ENCODE measurements at places on chromosomes 2 and 18. TPM values are rescaled to one million over a fixed set of nuclear protein-coding genes. Genes with fewer than 3 reads are reported as not detected.

GRCh38 chr2:28281739-28282138, 110.9 kb upstream of the FOSL2 start:
- no peak overlapping the region for H3K27ac ChIP-seq
- no peak for DNase-seq
- no peak overlapping the region for H3K4me3 ChIP-seq
- H3K36me3 ChIP-seq: no peaks in the 10 kb centered on the region

Gene RAB31
- total RNA-seq: 8.1 TPM

DNA sequence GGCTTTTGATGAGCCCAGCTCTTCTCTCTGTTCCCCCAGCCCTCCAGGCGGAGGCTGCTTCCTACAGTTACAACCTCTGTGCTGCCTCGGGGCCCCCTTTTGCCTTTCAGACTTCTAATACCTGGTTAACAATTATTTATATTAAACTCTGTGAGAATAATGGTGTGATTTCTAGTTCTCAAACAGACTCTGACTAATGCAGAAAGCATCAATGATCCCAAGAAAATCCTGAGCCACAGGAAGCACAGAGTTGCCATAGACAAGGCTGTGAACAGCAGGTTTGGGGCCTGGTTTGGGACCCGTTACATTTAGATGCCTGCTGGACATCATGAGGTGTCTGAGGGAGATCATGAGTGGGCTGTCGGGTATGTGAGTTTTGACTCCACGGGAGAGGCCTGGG, 37.4 kb upstream of the MYO3B start:
- H3K27ac ChIP-seq: peak overlapping the region; percentile 54
- peaks cover 50% of the 10 kb centered on the region for H3K4me1 ChIP-seq
- H3K27me3 ChIP-seq: no peaks in the 10 kb centered on the region
- H3K36me3 ChIP-seq: no peaks in the 10 kb centered on the region
- no peak for DNase-seq

- H3K4me3 ChIP-seq: no peak overlapping the region
- H3K27ac ChIP-seq: no peak overlapping the region
- no peak for DNase-seq
- peaks cover 14% of the 10 kb centered on the region for H3K4me1 ChIP-seq
Observed at GRCh38 chr2:145757503-145758246, 1237.8 kb upstream of the ZEB2 start.

- no peaks in the 10 kb centered on the region for H3K27me3 ChIP-seq
- H3K4me1 ChIP-seq: no peaks in the 10 kb centered on the region
- no peak overlapping the region for H3K27ac ChIP-seq
Observed at GRCh38 chr2:98140210-98140609, 53.2 kb downstream of the VWA3B start.

DNA sequence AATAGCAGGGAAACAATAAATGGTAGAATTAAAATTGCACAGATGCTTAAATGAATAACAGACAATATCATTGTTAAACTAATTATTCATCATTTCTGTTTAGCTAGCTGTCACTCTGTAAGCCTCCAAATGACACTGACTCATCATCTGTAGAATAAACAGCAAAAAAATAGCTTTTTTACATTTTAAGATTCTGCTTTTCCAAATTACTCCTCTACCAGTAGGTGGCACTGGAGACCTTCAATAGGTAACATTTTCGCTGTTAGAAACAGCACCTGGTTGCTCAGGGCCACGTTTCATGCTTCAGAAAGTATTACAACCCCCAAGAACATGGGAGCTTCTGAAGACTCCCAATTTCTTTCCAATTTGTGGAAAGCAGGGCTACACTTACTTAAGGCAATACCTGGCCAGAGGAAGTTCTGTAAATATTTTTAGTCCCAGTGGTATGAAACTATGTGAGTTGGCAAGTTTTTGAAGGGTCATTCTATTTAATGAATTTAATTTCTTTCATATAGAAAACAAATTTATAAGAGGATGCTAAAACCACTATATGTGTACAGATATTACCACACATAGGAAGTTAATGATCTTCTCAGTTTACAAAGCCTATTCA, 45.4 kb downstream of the TTN start:
- no peaks in the 10 kb centered on the region for H3K4me1 ChIP-seq
- DNase-seq: peak; percentile 52
- H3K4me3 ChIP-seq: no peak overlapping the region

Gene MARCO
- not detected for total RNA-seq

Gene PDE11A
- total RNA-seq: not detected

Gene G6PC2
- total RNA-seq: not detected

DNA sequence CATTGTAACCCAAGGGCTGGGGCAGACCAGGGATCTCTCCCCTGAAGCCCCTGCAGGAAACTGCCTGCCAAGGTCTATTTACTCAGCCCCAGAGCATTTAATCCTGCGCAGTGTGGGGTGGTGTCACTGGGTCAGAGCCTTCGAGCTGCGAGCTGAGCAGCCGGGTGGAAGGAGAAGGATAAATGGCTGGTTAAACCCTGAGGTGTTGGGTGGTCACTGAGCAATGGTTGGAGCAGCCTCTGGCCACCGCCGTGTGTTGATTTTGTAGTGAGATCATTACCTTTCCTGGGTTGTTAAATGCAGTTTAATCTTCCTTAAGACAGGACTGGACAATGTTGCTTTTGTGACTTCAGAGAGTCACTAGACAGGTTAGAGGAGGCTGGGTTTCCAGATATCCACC, 98.1 kb downstream of the SETBP1 start:
- DNase-seq: no peak
- H3K27ac ChIP-seq: no peak overlapping the region
- no peaks in the 10 kb centered on the region for H3K27me3 ChIP-seq
- no peaks in the 10 kb centered on the region for H3K36me3 ChIP-seq
- no peak overlapping the region for H3K4me3 ChIP-seq

GRCh38 chr2:229851870-229852269, 69.9 kb downstream of the TRIP12 start:
- no peak overlapping the region for H3K4me3 ChIP-seq
- H3K27me3 ChIP-seq: no peaks in the 10 kb centered on the region
- H3K36me3 ChIP-seq: peaks cover 7% of the 10 kb centered on the region
- peak overlapping the region; percentile 18 for H3K27ac ChIP-seq
- H3K4me1 ChIP-seq: peaks cover 24% of the 10 kb centered on the region

DNA sequence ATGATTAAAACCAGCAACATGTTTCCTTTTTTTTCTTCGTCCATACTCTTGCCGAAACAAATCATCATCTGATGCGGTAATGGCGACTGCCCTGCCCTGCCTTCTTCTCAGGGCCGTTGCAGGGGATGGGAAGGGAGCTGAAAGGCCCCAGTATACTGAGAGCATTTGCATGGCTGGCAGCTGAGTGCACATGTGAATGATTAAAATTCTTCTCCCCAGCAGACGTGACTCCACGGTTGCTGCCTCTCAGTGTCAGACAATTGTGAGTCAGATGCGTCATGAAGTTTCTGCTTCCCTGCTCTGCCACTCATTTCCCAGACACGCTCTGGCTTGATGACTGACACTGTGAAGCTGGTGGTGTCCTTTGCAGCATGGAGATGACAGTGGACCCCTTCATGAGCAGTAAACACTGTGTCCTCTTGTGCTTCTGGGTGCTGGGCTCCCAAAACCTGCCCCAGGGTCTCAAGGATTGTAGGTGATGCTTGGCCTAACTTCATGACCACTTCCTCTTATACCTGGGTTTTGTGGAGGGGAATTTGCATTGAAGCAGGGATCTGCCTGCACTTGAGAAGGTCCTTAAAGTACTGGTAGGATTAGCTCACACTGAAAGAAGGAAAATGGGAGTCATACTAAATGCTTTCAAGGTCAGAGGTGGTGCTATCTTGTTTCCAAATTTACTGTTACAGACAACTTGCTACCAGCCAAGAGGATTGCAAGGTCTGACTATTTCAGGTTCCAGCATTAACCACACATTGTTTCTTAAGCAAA, 222.5 kb upstream of the COPS8 start:
- H3K27me3 ChIP-seq: no peaks in the 10 kb centered on the region
- H3K4me1 ChIP-seq: no peaks in the 10 kb centered on the region
- peak; percentile 23 for DNase-seq
- H3K27ac ChIP-seq: no peak overlapping the region
- no peak overlapping the region for H3K4me3 ChIP-seq

Gene CSRNP3
- 47.7 TPM for total RNA-seq

Gene ABCG5
- not detected for total RNA-seq

DNA sequence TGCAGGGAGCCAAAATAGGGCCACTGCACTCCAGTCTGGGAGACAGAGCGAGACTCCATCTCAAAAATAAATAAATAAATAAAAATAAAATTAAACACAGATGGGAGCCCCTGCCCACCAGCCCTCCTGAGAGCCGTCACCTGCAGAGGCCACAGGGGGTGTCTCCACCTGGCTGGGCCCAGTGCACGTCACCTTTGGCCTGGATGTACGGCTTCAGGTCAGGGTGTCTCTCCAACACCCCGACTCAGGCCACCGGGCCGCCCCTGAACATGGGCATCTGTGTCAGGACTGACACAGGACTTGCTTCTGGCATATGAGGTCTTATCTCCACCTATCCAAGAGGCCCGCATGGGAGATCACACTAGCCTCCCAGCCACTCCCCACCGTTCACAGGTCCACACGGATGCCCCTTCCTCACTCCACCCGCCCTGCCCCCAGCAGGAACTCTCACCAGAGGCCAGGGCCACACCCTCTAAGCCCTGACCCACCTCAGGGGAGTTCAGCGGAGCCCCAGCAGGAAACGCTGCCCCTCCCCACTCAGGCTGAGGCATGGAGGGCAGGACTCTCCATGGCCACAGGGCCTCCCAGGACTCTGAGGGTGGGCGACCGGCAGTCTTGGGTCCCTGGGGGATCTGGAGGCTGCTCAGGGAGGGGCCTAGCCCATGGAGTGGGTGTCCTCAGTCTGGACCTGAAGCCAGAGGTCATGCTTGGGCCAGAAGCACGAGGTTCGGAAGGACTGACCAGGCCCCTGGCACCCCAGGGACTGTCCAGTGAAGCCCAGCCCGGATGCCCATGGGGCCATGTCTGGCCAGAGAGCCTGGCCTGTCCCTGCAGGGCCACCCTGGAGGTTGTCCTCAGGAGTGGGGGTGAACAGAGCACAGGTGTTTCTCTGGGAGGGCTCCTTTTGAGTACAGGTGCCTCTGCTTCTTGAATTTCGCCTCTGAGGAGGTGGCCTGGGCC, 1.6 kb upstream of the CROCC2 start:
- no peaks in the 10 kb centered on the region for H3K36me3 ChIP-seq
- no peaks in the 10 kb centered on the region for H3K27me3 ChIP-seq
- H3K4me3 ChIP-seq: no peak overlapping the region
- peaks cover 14% of the 10 kb centered on the region for H3K4me1 ChIP-seq
- no peak for DNase-seq

DNA sequence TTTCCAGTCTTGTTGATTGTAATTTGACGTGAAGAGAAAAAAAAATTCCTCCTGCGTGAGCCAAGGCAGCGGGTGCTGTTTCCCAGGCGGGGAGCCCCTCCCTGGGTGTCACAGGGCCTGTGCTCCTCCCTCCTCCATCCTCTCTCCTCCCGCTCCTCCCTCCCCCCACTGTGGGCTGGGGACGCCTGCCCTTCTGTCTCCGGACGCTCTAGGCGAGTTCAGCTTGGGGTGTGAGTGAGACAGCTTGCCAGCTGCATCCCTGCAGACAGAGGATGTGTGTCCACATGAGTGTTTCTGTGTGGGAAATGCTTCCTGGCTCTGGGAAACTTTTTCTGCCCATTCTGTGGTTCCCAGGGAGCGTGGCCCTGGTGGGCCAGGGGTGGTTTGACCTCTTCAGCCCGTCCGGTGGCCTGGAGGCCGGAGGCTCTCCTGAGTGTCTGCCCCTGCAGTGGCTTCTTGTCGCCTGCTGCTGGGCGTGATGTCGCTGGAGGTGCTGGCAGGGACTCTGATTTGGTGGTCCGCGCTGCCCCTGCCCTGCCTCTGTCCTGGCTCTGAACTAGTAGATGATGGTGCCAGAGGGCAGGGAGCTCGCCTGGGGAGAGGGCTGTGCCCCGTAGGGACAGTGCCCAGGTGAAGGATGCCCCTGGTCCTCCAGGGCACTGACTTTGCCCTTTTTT, 96.4 kb downstream of the USP40 start:
- no peak overlapping the region for H3K27ac ChIP-seq
- DNase-seq: no peak
- peaks cover 34% of the 10 kb centered on the region for H3K36me3 ChIP-seq
- H3K27me3 ChIP-seq: no peaks in the 10 kb centered on the region
- no peaks in the 10 kb centered on the region for H3K4me1 ChIP-seq

- no peaks in the 10 kb centered on the region for H3K27me3 ChIP-seq
- no peak for DNase-seq
- no peaks in the 10 kb centered on the region for H3K4me1 ChIP-seq
- no peak overlapping the region for H3K27ac ChIP-seq
Observed at GRCh38 chr2:10345126-10345525, 42.4 kb downstream of the HPCAL1 start.

DNA sequence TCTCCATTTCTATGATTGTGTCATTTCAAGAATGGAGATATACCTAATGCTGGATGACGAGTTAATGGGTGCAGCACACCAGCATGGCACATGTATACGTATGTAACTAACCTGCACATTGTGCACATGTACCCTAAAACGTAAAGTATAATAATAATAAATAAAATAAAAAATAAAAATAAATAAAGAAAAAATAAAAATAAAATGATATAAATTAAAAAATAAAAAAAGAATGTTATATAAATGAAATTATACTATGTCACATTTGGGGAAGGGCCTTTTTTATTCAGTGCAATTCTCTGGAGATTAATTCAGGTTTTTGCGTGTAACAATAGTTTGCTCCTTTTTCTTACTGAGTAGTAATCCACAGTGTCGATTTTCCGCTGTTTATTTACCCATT, 763.5 kb upstream of the POU3F3 start:
- DNase-seq: no peak
- no peak overlapping the region for H3K27ac ChIP-seq
- H3K36me3 ChIP-seq: no peaks in the 10 kb centered on the region

DNA sequence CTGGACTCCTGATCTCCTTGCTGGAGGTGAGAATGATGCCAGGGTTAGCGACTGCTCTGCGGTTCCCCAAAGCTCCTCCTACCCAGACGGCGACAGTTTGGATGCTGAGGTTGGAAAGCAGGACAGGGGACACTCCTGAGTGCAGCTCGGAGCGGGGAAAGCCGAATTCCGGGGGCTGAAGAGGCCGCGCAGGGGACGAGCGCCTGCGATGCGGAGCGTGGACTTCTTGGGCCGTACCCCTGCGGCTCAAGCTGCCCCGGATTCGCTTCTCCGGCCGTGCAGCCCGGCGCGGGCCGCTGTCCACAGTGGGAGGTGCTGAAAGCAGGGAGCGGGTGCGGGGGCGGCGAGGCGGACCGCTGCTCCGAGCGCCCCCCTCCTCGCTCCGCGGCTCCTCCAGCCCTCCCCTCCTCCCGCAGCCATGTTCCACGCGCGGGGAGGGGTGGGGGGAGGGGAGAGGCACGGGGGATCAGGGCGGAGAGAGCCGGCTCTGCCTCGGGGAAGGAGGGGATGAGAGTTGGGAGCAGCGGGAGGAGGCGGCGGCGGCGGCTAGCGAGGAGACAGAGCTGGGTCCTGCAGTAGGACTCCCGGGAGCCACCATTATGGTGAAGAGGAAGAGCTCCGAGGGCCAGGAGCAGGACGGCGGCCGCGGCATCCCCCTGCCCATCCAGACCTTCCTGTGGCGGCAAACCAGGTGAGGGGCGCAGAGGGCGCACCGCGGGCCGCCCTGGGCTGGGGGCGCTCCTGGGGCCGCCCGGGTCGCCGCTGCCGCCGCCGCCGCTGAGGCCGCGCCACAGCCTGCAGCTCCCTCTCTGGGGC, at the start of gene UNC80:
UNC80 (plus strand) TSS at position 359 of the 816 bp plus-strand sequence; CDS start at position 600, 241 bp downstream.
- DNase-seq: peak; percentile 64
- peaks cover 75% of the 10 kb centered on the region for H3K27me3 ChIP-seq
- H3K4me3 ChIP-seq: peak within 1 kb of the TSS; percentile 34
- no peaks in the 10 kb centered on the region for H3K4me1 ChIP-seq
- no peak within 1 kb of the TSS for H3K27ac ChIP-seq
